Hippocampal formation (tissue), 2 donors: ENCODE measurements at places on chromosomes 7 and 10.

- DNase-seq: no peak
Observed at GRCh38 chr7:14720785-14721184, 181.8 kb downstream of the DGKB start.

DNA sequence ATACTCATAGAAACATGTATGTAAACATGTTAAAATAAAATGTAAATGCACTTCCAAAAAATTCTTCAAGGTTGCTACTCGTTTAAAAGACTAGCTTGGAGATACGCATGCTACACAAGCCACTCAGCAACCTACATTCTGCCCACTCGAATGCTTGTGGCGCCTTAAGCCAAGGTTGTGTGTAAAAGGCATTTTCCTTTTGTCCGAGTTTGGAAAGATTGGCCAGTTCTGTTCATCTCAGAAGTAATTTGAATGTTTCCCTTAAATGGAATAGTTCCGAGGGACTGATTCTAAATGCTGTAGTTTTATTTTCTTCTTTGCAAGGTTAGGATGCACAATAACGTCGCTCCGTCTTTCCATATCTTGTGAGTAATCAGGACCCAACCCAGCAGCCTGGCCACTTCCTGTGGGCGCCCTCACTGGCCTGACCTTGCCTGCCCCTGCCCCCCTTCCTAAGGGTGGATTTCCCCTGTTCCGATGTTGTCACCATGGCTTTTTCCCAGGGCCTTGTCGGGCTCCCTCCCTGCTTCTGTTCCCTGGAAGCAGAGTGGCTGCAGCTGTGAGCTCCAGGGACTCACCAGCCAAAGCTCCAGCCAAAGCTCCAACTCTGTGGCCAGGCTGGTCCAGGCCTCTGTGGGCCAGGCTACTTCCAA, 70.6 kb downstream of the PTPRE start:
- DNase-seq: peak; percentile 63

GRCh38 chr10:122113161-122113944, 124.4 kb downstream of the TACC2 start:
- no peak for DNase-seq

- DNase-seq: no peak
Observed at GRCh38 chr10:128883231-128884032, 583.6 kb upstream of the MGMT start.

DNA sequence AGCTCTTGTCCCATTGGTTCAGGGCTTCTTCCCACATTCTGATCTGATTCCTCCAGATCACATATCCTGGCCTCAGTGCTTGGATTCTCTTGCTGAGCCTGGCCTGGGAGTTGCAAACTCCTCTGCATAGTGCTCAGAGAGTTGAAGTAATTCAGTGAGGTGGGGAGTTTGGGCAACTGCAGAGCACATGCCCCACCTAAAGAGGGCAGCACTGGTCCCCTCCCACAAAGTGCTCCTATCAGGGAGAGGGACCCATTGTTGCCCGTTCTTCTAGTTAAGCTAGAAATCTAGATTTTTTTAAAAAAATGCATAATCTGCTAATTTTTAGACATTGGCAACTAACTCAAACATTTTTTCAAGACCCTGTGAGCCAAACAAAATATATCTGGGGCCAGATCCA, 45.1 kb downstream of the CHN2 start:
- DNase-seq: no peak

- no peak for DNase-seq
Observed at GRCh38 chr7:124720195-124720594, 45.4 kb downstream of the GPR37 start.

DNA sequence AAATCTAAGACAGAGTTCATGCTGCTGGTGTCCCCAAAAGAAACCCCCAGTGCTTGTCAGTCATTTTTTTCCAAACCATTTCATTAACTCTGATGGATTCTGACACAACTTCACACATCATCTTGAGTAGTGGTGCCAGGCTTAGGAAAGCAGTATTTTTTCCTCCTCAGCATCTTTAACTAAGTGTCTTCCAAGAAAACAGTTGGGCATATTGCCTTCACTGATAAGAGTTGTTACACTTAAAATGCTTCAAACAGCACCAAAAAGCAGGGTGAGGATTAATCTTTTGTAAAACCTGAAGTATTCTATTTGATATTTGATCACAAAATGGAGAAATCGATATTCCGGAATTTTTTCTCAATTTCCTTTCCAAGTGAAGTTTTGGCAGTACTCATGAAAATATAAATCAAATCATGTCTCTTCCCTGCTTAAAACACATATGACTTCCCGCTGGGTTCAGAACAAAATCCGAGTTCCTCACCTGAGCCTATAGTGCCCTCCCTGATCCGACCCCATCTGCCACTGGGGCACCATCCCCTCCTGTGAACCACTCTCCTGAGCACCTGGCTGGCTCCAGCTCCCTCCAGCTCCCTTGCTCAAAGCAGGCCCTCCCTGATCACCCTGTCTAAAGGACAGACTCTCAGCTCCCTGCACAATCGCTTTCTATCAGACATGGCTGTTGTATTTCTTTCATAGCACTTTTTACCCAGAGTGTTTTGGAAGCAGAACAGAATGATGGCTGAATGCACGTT, 61.6 kb downstream of the CYTH3 start:
- no peak for DNase-seq

DNA sequence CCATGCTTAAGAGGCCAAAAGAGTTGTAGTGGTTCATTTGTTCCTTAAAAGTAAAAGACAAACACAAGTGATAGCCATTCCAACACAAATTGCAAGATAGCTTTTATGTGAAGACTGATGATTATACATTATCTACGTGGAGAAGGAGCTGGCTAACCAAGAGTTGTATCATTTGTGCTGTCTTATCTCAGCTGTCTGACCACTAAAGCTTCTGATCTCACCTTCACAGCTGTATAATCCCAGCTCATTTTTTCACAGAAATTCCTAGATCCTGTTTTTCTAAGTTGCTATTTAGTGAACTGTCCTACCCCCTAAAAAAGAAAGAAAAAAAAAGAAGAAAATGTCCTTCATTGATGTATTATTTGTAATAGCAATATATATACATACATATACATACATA, 9.8 kb downstream of the USP6NL start:
- DNase-seq: no peak

DNA sequence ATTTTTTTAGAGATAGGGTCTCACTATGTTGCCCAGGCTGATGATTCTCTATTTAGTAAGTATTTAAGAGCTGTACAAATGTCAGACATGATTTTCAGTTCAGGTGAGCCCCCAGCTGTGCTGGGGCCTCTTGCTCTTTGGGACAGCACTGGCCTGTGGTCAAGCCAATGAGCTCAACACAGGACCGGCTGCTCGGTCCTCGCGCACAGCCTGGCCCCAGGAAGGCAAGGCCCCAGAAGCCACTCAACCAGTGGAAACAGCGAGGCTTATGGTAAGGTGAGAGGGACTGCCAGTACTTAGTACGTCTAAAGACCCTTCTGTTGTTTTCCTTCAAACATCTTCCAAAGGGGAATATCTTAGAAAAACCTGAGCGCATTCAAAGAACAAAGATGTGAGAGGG, 211.8 kb downstream of the SKIDA1 start:
- no peak for DNase-seq

DNA sequence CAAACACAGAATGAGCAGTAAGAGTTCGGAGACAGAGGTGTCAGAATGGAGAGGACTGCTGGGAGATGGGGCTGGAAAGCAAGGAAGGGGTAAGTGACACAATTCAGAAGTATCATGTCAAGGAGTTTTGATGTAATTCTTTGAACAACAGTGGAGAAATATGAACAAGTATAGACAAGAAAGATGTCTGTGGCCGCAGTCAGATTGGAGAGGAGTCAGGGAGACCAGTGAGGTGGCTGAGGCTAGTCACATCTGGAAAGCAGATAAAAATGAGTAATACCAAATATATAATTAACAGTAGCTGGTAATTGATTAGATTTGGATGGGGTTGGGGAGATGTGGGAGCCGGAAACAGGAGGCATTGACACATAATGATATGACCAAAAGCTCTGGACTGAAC, 540.9 kb downstream of the SUGCT start:
- DNase-seq: no peak

DNA sequence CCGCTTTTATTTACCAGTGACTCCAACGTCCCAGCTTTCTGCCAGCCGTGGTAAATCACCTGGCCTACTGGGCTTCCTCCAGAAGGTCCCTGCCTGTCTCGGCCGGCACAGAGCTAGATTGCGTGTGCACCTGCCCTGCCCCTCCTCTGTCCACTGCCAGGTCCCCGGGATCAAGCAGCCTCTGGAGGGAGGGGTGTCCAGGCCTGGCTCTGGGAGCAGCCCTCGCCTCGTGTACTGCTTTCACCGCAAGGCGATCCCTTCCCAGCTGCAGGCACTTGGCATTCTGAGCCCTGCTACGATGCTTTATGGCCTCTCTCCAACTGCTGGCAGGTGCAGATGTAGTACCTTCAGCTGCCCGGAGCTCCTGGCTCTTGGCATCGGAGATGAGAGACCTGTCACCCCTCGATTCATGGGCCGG, 7.4 kb downstream of the SLC29A3 start:
- DNase-seq: no peak

- DNase-seq: no peak
Observed at GRCh38 chr7:127629268-127629854, 11.4 kb upstream of the PAX4 start.

DNA sequence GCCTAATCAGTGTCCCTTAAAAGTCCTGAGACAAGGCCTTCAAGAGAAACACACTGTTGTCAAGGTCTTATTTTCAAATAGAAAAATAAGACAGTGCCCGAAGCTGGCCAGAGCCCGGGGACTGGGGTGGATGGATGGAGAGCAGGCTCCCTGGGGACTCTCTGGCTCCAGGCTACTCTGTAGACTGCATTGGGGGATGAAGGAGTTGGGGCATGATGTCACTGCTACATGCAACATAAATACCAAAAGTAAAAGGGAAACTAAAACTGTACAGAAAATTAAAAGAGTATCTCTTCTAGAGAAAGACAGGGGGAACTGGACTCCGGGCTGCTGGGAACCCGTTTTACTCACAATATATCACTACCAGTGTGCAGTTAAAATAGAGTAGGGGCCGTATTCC, 629.8 kb downstream of the KCNMA1 start:
- DNase-seq: no peak

- DNase-seq: peak; percentile 86
Observed at GRCh38 chr10:16843252-16843870, 26.1 kb upstream of the RSU1 start.

- DNase-seq: no peak
Observed at GRCh38 chr10:93503075-93503474, 6.7 kb downstream of the CEP55 start.

DNA sequence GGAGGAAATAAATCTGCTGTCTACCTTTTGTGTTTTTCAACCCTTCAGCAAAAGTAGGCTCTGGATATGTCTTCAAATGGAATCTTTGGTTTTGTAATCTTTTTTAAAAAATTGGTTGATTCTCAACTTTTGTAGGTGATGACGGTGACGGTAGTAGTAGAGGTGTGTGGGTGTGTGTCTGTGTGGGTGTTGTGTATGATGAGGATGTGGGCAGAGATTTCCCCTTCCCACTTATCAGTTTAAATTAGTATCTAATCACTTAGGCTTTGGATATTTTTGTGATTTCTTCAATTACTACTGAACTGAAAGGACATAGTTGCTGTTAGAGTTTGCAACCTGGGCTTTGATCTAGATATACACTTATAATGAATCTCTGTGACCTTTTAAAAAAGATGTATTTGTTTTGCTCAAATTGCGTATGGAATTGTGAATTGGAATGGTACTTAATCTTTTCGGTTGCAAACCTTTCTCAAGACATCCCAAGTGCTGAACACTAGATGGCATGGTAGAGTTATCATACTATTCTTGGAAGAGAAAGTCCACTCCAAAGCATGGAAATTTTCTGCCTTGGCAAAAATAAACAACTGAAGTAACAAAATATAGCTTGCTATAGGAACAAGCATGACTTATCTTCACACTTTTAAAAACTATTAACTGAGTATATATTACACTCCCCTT, 51.9 kb upstream of the A1CF start:
- DNase-seq: no peak

- DNase-seq: no peak
Observed at GRCh38 chr10:1594372-1595241, 142.7 kb downstream of the ADARB2 start.

DNA sequence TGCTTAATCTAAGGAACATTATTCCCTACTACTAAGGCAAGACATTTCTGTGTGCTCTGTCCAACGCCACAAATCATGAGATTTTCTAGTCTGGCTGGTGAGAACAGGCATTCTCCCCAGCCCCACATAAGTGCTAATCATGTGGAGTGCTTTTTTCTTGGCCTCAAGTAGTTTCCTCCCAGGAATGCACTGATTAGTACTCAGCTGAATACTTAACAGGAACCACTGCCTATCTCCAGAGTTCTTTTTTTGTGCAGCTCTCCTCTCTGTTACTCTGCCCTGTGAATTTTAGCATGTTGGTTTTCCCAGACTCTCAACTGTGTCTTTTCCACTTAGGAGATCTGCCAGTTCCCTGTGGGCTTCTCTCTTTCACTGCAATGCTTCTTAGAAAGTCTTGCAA, 1098.5 kb upstream of the LRRTM3 start:
- DNase-seq: no peak

DNA sequence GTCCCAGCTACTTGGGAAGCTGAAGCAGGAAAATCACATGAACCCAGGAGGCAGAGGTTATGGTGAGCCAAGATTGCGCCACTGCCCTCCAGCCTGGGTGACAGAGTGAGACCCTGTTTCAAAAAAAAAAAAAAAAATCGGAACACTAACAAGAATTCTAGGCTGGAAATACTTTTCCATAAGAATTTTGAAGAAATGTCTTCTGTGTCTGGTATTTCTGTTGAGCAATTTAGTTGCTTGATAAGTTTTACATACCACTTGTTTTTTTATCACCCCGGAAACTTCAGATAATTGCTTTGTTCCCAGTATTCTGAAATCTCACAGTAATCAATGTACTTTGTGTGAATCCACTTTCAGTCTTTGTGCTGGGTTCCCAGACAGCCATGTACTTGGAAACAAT, 25.8 kb downstream of the BZW2 start:
- DNase-seq: no peak

DNA sequence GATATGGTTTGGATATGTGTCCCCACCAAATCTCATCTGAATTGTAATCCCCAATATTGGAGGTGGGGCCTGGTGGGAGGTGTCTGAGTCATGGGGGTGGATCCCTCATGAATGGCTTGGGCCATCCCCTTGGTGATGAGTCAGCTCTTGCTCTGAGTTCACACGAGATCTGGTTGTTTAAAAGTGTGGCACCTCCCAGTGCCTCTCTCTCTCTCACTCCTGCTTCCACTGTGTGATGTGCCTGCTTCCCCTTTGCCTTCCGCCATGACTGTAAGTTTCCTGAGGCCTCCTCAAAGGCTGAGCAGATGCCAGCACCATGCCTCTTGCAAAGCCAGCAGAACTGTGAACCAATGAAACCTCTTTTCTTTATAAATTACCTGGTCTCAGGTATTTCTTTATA, 4.8 kb upstream of the GCK start:
- no peak for DNase-seq

DNA sequence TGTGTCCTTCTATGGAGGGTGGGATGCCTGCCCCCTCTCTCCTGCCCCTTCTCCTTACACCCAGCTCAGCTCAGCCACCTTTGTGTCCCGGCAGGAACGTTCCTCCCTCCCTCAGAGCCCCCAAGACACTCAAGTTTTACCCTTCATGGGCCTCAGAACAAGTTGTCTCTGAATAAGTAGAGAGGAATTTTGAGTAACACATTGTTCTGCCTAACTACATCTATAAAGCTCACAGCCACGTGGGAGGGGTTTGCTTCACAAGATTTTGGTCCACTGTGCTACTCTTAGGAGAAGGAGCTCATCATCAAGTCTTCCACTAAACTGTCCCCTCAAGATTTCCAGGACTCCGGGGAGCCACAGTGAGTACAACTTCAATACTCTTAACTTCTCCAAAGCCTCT, 51.6 kb upstream of the ZNF32 start:
- no peak for DNase-seq
